ENCODE measurements at places on chromosomes 1 and 21.
A peak's percentile ranks its signal among the peaks of the same experiment; 100 is the strongest.

GRCh38 chr1:4083231-4084047, 183.4 kb upstream of the C1orf174 start:
- peak; percentile 43 for DNase-seq

- DNase-seq: no peak
Measured at GRCh38 chr21:35868869-35869223, 191.5 kb downstream of the SETD4 start.

GRCh38 chr1:118949315-118949714, 38.8 kb downstream of the TBX15 start:
- no peak for DNase-seq

DNA sequence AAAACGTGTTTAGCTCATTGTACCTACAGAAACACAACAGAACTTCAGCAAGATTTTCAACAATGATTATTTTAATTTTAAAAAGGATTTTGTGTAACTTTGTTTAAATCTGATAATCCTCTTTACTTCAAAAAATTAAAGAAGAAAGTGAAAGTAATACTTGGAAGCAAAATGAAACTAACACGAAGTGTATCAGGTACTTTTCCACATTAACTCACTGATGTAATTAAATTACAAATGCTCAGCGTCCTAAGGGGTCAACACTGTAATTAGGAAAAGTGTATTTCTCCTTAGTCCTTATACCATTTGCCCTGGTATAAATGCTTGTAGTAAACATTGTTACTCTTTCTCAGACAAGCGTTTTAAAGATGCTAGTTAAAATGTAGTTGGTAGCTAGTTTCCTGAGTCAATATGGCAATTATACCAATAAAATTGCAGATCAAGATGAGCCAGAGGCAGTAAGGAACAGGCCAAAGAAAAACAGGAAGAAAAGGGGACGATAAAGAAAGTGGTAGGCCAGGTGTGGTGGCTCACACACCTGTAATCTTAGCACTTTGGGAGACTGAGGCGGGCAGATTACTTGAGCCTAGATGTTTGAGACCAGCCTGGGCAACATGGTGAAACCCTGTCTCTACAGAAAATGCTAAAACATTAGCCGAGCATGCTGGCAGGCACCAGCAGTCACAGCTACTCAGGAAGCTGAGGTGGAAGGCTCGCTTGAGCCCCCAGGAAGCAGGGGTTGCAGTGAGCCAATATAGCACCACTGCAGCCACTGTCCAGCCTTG, 553.0 kb downstream of the SMYD3 start:
- no peak for DNase-seq

DNA sequence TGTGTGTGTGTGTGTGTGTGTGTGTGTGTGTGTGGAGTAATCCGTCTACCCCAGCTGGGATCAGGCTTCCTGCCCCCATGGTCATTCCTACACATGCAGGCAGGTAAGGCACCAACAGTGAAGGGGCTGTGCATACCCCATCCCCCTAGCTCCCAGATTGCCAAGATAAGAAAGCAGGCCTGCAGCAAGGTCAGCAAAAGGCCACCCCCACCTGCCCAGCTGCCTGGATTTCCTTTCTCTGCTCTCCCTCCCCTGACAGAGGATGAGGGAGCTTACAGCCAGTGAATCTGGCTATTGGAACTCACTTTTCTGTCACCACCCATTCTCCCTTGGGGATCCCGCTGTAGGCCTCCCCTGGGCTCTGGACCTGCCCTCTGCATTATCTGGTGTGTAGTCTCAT, 7.9 kb downstream of the ALX3 start:
- DNase-seq: no peak

DNA sequence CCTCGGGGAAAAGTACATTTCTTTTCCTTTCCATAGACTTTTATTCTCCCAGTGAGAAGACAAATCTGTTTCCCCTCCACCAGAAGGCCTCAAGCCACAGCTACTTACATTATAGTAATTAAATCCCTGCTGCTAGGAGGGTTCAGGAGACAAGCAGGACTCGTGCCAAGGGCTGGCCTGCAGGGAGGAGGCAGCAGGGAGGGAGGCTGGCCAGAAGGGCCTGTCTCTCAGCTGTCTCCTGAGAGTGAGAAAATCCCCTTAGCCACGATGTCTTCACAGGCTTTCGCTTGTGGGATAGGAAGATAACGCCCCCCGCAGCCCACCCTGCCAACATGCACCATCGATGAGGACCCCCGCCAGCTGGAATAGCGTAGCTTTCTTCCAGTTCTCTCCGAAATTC, 14.0 kb downstream of the KCNN3 start:
- no peak for DNase-seq

GRCh38 chr1:174968750-174969244, 30.9 kb upstream of the CACYBP start:
- DNase-seq: no peak

DNA sequence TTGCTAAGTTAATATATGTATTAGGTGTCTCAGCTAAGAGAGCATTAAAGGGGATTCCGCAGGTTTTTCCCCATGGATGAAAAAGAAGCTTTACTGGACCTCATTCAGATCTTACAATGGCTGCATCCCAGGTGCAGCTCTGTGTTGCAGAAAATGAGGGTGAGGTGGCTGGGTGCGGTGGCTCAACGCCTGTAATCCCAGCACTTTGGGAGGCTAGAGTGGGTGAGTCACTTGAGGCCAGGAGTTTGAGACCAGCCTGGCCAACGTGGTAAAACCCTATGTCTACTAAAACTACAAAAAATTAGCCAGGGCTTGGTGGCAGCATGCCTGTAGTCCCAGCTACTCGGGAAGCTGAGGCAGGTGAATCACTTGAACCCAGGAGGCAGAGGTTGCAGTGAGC, 58.5 kb upstream of the MORC3 start:
- no peak for DNase-seq

DNA sequence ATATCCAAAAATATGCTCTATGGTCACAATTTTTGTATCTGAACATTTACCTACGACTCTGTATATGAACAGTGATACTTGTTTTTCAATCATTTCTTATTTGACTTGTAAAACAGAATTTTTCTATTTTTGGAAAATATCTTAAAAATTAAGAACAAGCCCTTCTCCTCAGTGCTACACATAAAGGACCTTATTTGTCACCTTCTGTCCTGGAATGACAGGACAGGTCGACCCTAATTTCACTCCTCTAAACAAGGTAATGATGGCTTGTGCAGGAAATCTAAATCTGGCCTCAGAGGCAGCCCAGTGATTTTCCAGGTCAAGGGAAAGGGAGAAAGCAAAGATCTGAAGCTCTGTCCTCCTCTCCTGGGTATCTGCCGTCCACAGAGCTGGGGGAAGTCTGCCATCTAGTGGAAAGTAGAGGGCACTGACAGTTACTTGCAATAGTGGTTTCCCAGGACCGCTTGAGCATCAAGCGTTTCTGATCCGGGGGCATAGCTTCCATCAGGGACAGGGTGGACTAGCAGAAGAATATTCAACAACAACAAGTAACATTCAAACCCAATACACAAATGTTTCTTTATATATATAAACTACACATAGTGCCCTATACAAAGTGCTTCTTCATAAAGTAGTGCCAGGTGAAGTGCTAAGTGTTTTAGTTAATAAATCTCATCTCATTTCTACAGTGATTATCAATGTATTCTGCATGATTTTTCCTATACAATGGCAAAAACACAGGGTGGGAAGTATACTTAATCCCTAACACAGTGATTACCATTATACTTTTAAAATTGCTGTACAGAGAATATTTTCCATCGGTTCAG, 74.6 kb downstream of the SLC25A24 start:
- DNase-seq: peak; percentile 58
